ENCODE measurements at places on chromosomes 12 and 14. TPM values are rescaled to one million over a fixed set of nuclear protein-coding genes. Genes with fewer than 3 reads are reported as not detected.

RNASE7 gene
- not detected for total RNA-seq

TMEM233 gene
- 0.40 TPM for total RNA-seq

A2M gene
- 3.8 TPM for total RNA-seq

SIX1 gene
- 0.22 TPM for total RNA-seq

HECTD1 gene
- total RNA-seq = 217 TPM

EIF2B1 gene
- total RNA-seq = 24.0 TPM

TCP11L2 gene
- total RNA-seq = 59.1 TPM

HOXC9 gene
- total RNA-seq = 0.22 TPM

SRRM4 gene
- not detected for total RNA-seq

SOX5 gene
- total RNA-seq = not detected

HOXC13 gene
- not detected for total RNA-seq

STYK1 gene
- 8.1 TPM for total RNA-seq

HIP1R gene
- 28.2 TPM for total RNA-seq

EXD2 gene
- 21.0 TPM for total RNA-seq

KLRC1 gene
- total RNA-seq = not detected
